ENCODE measurements at places on chromosomes 2 and 18. TPM values are rescaled to one million over a fixed set of nuclear protein-coding genes. Genes with fewer than 3 reads are reported as not detected.
A peak's percentile ranks its signal among the peaks of the same experiment; 100 is the strongest.

GRCh38 chr2:158782616-158783015 is 12.5 kb upstream of the DAPL1 start:
- H3K27ac ChIP-seq: no peak overlapping the region
- H3K36me3 ChIP-seq: no peaks in the 10 kb centered on the region
- no peaks in the 10 kb centered on the region for H3K27me3 ChIP-seq
- H3K4me3 ChIP-seq: no peak overlapping the region
- no peaks in the 10 kb centered on the region for H3K4me1 ChIP-seq

DNA sequence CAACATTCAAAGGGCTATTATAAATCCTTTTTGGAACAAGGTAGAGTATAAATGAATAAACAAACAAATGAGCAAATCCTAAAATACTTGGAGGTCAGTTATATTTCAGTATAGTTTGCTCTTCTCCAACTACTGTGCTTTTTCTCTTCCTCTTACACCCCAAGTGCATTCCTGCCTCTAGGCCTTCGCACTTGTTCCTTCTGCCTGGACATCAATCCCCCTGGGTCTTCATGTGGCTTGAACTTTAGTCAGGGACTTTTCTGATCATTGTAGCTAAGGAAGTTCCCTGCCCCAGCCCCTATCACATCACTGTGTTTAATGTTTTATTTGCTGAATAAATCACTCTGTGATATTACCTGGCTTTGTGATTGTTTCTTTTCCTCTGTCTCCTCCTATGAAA is 418.2 kb upstream of the HNRNPA3 start:
- H3K4me1 ChIP-seq: peaks cover 6% of the 10 kb centered on the region
- H3K36me3 ChIP-seq: no peaks in the 10 kb centered on the region
- no peak for DNase-seq
- no peak overlapping the region for H3K4me3 ChIP-seq

DNA sequence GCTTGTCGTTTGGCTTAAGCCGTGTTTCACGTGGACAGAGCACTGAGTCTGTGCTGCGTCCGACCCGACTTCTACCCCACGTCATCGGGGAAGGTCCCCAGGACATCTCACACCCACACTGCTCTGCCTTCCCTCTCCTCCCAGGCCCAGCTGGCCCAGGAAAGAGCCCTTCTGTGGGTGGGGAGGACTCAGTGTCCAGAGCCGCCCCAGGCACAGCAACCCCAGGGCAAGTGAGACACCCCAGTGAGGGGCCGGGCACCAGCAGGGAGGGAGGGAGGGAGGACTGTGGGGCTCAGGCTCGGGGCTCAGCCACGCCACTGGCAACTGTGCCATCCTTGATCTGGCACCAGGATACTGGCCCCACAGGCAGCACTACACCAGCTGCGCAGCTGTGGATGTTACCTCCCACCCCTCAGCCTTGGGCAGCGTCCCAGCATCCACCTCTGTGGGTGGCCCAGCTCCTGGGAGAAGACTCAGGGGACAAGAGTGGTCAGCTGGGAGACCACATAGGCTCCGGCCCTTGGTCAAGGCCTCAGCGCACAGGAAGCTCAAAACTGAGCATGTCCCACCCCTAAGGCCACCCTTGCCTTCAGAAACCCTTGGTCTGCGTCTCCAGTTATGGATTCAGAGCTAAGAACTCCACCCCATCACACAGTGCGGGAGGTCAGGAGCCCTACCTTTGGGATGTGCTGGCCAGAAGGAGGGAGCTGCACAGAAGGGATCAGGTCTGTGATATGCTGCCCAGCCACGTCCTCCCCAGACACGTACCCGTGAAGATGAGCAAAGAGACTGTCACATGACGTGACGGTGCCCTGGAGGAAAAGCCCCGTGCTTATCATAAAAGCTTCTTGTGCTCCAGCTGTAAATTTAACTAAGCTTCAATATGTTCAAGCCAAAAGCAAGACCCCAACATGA is 11.7 kb downstream of the PASK start:
- no peak overlapping the region for H3K4me3 ChIP-seq
- no peaks in the 10 kb centered on the region for H3K4me1 ChIP-seq
- no peaks in the 10 kb centered on the region for H3K27me3 ChIP-seq

- no peaks in the 10 kb centered on the region for H3K4me1 ChIP-seq
- no peak overlapping the region for H3K4me3 ChIP-seq
- DNase-seq: no peak
- H3K36me3 ChIP-seq: no peaks in the 10 kb centered on the region
These were observed 1178.5 kb upstream of the ACVR2A start for GRCh38 chr2:146666340-146666739.

- H3K4me3 ChIP-seq: peak overlapping the region; percentile 2
- H3K27me3 ChIP-seq: no peaks in the 10 kb centered on the region
- H3K36me3 ChIP-seq: no peaks in the 10 kb centered on the region
- H3K4me1 ChIP-seq: no peaks in the 10 kb centered on the region
- H3K27ac ChIP-seq: peak overlapping the region; percentile 78
These were observed 491 bp downstream of the L3MBTL4 start for GRCh38 chr18:6414118-6414722.

DNA sequence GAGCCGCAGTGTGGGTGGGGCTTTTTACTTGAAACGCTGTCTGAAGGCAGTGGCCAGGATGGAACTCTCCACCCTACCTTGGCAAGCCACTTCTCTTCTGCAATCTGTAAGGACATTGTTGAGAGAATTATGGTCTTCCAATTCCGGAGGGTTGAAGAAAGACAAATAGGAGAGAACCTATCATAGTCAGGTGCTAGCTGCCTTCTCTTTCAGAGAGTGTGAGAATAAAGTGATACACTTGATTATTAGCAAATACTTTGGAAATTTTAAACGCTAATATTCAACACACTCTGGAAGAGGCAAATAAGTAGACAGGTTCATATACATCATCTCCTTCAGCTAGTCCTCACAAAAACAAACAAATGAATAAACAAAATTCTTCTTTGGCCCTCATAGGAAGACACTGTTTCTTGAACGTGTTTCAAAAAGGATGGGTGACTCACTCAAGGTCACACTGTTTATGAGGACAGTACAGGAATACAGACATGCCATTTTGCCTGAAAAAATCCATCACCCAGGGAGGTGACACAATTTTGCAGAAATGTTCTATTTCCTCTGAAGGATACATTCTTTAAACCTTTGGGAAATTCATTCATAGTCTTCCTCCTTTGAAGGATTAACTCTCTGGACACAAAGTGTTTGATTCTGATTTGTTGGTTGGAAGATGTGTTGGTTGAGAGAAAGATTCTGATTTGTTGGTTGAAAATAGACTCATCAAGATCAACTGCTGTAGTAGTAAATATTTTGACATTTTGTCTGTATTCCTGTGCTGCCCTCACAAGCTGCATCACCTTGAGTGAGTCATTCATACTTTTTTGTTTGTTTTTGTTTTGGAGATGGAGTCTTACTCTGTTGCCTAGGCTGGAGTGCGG is 2.2 kb upstream of the IL1RN start:
- no peak for DNase-seq
- H3K27me3 ChIP-seq: no peaks in the 10 kb centered on the region
- H3K4me3 ChIP-seq: no peak overlapping the region
- no peaks in the 10 kb centered on the region for H3K36me3 ChIP-seq
- peaks cover 39% of the 10 kb centered on the region for H3K4me1 ChIP-seq
- H3K27ac ChIP-seq: peak overlapping the region; percentile 90

- H3K4me3 ChIP-seq: no peak overlapping the region
- H3K4me1 ChIP-seq: peaks cover 7% of the 10 kb centered on the region
- no peaks in the 10 kb centered on the region for H3K27me3 ChIP-seq
- no peak for DNase-seq
- H3K36me3 ChIP-seq: no peaks in the 10 kb centered on the region
- no peak overlapping the region for H3K27ac ChIP-seq
These were observed 251.6 kb downstream of the TNS1 start for GRCh38 chr2:217751192-217751591.

GRCh38 chr2:28045676-28046351 is 155.3 kb downstream of the BABAM2 start:
- no peak overlapping the region for H3K4me3 ChIP-seq
- no peaks in the 10 kb centered on the region for H3K27me3 ChIP-seq
- no peaks in the 10 kb centered on the region for H3K36me3 ChIP-seq
- H3K4me1 ChIP-seq: peaks cover 18% of the 10 kb centered on the region
- H3K27ac ChIP-seq: no peak overlapping the region

DNA sequence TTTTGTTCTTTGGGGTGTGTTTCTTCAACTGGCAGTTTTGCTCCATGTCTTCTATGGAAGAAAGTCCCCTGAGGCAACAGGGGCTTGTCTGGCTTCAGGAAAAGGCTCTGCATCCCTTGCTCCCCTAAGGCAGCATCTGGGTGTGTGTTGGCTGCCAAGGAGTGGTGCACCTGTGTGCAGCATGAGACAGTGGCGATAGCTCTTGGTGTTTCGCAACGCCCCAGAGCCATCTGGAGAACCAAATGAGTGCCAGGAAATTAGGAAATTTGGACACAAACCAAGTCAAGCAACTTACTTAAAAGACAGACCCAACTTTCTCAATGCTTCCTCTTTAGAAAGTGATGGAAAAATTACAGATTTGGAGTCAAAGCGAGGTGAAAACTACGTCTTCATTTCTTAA is 1044.4 kb upstream of the CNTNAP5 start:
- no peak overlapping the region for H3K4me3 ChIP-seq
- H3K27ac ChIP-seq: no peak overlapping the region
- no peaks in the 10 kb centered on the region for H3K36me3 ChIP-seq
- no peak for DNase-seq
- no peaks in the 10 kb centered on the region for H3K27me3 ChIP-seq

DNA sequence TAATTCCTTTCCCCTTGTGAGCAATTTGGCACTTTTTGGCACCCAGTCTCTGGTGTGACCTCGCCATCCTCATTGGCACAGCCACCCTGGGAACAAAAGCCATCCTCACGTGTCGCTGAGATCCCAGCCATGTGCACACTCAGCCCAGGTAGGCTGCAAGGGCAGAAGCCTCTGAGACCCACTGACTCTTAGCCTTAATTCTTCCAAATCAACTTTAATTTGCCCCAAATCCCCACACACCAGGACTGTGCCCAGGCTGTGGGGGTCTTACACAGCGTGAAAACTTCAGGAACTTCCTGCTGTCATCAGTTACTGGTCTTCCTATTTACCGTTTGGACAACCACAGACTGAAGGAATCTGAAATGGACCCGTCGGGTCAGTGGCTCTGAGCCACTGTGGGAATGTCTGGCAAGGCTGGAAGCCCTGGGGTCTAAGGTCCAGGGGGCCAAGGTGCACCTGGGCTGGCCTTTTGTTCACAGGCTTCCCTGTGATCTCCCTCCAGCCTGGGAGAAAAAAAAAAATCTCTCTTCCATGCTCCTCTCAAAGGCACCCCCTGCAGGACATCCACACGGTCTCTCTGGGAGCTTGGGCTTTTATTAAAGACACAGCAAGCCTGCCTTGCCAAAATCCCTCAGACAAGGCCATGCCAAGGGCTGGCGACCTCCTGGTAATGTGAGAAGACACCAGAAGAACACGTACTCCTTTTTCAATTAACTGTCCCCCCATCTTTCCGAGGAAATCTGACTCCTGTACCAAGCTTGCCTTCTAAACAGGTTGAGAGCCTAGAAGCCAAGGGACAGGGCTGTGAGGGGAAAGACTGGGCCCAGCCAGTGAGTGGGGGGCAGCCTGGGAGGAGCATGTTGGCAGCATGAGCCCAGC is 42.1 kb upstream of the LAPTM4A start:
- H3K27ac ChIP-seq: no peak overlapping the region
- H3K36me3 ChIP-seq: no peaks in the 10 kb centered on the region
- peak; percentile 80 for DNase-seq
- no peak overlapping the region for H3K4me3 ChIP-seq

- DNase-seq: no peak
- no peaks in the 10 kb centered on the region for H3K4me1 ChIP-seq
These were observed 160.8 kb downstream of the AGPS start for GRCh38 chr2:177553176-177553884.

DNA sequence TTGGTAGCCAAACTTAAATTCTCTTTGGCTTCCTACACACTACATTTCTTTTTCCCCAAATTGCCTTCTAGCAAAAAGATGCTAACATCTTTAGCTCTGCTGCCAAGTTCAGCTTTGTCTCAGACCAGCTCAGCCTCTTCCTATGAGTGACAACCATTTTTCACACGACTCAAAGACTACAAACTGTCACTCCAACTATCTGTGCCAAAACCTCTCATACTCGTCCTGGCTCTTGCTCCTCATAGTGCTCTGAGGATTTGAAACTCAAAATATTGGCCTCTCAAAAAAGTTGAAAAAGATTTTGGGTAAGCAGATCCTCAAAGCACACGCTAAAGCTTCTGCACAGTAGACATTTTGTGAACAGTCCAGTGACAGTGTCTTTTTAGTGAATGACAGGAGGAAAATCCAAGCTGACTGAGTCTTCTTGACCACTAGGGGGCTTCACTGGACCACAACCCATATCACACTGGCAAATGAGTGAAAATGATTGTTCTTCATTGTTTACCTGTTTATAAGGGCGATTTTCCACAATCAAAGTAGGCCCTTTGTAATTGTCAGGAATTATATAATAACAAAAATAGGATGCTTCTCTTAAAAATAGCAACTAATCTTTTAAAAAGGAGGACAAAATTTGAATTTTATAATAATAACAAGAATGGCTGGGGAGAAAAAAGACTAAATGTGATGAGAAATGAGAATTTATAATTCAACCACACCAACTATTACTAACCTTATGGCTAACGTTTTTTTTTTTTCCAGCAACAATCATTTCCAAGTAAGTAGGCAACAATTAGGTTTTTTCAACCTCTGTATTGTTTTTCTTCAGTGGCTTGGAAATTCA is 85.5 kb upstream of the PGAP1 start:
- DNase-seq: peak; percentile 29
- H3K4me1 ChIP-seq: no peaks in the 10 kb centered on the region
- H3K27ac ChIP-seq: no peak overlapping the region
- H3K27me3 ChIP-seq: no peaks in the 10 kb centered on the region

DNA sequence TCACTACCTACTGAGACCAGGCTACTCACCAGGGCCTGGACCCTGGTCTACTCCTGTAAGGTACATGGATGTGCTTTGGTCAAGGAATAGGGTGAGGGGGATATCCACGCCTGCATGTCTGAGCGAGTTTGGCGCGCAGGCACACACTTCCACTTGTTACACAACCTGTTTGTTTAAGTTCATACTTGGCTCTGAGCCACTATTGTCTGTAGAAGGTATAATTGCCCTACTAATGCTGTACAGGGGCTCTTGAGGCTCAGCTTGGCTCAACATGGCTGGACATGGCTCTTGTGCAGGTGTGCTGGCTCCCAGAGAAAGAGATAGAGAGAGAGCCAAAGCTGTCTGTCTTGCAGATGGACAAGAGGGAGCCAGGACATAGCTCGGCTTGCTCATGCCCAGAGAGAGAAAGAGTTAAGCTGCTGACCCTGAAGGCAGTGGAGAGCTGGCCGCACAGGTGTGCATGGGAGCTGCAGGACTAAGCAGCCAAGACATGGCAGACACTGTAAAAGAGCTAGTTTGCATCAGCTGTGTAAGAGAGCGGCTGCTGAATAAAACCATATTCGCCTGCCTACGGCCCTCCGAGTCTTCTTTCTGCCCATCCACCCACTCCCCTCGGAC is 35.2 kb downstream of the NPPC start:
- no peak for DNase-seq
- H3K36me3 ChIP-seq: no peaks in the 10 kb centered on the region
- H3K27ac ChIP-seq: no peak overlapping the region
- no peaks in the 10 kb centered on the region for H3K4me1 ChIP-seq

Gene UBE2F
- total RNA-seq: 52.0 TPM

Gene MSTN
- total RNA-seq: 3.8 TPM

Gene CSRNP3
- 8.6 TPM for total RNA-seq

Gene TMEM37
- total RNA-seq: 19.0 TPM

Gene RAMP1
- total RNA-seq: 25.3 TPM

Gene SLC23A3
- total RNA-seq: 1.1 TPM

Gene HRH4
- not detected for total RNA-seq

Gene FNDC4
- 142 TPM for total RNA-seq

Gene LYG1
- total RNA-seq: 0.78 TPM

Data from adrenal gland (tissue), 19 donors.